NCI-H226 (cell line): ENCODE measurements at places on chromosomes 16 and 17.

DNA sequence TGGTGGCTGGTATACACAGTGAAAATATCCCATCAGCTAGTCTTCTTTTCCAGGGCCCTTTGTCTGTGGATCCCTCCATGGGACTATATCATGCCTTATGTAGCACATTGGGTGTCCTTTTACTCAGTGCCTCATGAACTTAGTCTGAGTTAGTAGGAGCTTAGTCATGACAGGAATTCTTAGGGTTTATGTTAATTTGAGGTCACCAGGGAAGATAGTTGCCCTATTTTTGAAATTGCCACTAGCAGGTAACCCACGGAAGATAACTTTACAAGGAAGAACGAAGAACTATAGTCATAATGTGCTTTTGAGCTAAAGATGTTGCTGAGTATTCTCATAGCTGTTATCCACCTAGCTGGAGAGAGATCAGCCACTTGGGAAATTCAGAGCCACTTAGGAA is 14.8 kb upstream of the PLK1 start:
- no peak for DNase-seq

- DNase-seq = no peak
These were observed 471.9 kb downstream of the PMP22 start for GRCh38 chr17:14793237-14793636.

GRCh38 chr17:27404676-27405075 is 51.6 kb upstream of the KSR1 start:
- DNase-seq = no peak

DNA sequence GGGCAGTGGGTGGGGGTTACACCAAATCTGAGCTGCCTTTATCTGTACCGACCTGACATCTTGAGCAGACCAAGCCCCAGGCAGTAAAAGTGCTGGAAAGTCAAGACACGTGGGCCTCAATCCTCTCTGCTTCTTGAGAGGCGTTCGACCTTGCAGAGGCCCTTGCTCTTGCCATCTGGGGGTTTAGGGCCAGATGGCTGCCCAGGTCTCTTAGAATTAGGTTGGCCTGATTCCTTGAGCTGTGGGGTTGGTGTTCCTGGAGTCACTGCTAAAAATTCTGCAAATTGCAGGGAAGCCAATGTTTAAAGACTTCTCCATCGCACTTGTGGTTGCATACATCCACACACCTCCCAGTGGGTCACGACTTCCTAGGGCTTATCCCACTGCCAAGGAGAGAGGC is 238.2 kb upstream of the ASIC2 start:
- DNase-seq = no peak

GRCh38 chr17:63714550-63715277 is 14.8 kb upstream of the LIMD2 start:
- DNase-seq = no peak

DNA sequence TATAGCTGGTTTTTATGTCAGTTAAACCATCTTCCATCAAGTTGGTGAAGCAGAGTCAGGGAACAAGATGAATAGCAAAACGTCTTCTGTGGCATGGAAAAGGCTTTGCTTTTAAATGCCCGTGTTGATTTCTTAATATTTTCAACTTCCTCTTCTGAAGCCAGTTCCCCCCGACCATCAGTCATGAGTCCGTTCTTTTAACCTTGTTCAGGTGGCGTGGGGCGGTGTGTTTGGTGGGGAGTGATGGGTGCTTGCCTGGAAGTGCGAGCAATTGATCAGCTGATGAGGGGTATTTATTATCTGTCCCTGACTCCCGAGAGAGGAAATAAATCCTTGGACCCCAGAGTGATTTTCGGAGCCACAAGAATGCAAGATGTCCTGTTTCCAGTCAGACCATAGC is 147.1 kb downstream of the WWOX start:
- DNase-seq = no peak

- no peak for DNase-seq
These were observed 143.0 kb downstream of the SALL1 start for GRCh38 chr16:51008037-51008436.

- peak; percentile 50 for DNase-seq
These were observed 28.0 kb upstream of the MAF start for GRCh38 chr16:79628501-79628975.

- no peak for DNase-seq
These were observed 15.5 kb downstream of the IKZF3 start for GRCh38 chr17:39848600-39848999.

DNA sequence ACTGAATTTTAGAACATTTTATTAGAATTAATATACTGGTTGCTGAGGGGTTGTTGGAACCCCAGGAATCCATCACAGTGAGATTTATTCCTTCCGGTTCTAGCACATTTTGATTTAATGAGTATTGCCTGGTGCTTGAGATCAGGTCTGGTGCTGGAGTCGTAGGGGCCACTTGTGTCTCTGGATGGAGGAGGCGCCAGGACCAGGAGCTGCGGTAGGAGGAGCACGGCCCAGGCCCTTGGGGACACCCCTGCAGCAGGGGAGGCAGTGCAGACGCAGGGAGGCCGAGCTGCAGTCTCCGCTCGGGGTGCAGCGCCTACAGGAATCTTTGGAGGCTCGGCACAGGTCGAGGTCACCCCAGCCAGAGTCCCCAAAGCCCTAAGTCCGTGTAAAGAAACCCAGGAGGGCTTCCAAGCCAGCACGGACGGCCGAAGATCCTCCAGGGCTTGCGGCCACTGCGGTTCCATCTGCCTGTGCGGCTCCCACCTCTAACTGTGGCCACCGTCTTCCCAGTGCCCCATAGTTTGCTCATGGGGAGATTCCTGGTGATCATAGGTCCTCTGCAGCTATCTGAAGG is 66.2 kb upstream of the CREBBP start:
- DNase-seq = no peak

DNA sequence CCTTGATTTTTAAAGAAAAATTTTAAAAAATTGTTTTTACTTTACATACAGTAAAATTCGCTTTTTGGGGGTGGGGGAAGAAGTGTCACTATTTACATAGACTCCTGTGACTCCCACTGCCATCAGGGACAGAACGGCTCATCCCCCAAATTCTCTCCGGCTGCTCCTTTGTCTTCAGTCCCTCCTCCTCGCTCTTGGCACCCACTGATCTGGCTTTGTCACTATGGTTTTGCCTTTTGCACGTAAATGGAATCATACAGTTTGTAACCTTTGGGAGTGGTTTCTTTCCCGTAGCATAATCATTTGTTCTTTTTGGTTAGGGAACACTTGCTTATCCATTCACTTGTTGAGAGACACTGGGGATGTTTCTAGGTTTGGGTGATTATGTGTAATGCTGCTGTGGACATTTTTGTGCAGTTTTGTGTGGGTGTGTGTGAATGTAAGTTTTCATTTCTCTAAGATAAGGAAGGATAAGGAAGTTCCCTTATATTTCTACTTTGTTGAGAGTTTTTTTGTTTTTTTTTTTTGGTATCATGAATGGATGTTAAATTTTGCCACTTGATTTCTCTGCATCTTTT is 27.4 kb downstream of the RAB11FIP4 start:
- no peak for DNase-seq

GRCh38 chr16:56810954-56811353 is 54.1 kb upstream of the SLC12A3 start:
- no peak for DNase-seq

DNA sequence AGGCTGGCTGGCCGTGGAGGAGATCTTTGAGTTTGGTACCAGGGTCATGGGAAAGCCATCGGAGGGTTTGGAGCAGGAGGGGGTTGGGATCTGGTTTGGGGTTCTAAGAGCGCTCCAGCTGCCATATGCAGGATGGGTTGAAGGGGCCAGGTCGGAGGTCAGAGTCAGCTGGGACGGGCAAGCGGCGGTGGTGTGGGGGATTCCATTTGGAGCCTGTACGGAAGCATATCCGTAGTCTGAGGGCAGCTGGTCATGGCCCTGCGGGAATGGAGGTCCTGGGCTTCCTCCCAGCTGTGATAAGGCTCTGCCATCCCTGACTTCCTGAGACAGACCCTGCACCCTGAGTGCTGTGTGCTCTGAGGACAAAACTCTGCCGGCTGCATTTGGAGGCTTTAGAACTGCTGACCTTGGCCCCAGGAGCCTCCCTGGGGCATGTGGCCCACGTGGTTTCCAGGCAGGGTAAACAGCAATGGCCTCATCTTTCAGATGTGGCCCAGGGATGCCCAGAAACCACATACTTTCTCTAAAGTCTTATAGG is 46.5 kb downstream of the ATP2C2 start:
- no peak for DNase-seq

- no peak for DNase-seq
These were observed 379.0 kb upstream of the SOX9 start for GRCh38 chr17:71741836-71742235.

DNA sequence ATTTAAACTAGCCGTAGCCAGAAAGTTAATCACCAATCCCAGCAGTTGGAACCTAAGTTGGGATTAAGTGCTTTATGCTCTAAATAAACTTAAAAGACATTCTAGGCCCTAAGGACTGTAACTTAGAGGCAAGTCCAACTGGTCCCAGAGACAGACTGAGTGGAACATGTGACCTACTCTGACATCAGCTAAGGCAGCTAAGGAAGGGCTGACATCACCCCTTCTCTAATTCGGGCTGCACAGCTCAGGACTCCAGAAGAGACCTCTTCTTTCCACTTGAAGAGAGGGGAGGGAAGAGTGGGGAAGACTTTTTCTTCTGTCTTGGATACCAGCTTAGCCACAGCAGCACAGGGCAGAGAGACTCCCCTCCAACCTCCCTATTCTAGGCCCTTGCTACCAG is 565.2 kb downstream of the CDH8 start:
- no peak for DNase-seq

GRCh38 chr16:64715624-64716023 is 406.2 kb downstream of the CDH11 start:
- DNase-seq = peak; percentile 40

DNA sequence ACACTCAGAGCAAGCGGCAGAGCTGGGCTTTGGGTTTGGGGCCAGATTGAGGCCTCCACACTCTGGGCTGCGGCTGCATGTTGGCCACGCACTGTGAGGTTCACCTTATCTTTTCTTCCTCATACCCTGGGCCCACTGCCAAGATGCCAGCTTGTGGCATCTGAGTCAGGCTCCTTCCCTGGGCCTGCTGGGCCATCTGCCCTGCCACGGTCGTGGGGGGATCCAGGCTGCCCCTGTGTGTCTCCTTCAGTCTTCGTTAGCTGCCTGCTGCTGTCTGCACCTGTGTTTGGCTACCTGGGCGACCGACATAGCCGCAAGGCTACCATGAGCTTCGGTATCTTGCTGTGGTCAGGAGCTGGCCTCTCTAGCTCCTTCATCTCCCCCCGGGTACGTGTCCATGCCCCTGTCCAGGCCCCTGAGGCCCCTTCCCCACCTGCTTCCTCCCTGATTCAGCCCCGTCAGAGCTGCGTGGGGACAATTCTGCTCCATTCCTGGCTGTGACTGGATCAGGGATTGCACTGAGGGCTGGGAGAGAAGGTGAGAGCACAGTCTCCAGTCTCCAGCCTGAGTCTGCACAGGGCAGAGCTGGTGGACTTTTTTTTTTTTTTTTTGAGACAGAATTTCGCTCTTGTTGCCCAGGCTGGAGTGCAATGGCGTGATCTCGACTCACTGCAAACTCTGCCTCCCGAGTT is 11.2 kb downstream of the SPNS3 start:
- DNase-seq = peak; percentile 70

DNA sequence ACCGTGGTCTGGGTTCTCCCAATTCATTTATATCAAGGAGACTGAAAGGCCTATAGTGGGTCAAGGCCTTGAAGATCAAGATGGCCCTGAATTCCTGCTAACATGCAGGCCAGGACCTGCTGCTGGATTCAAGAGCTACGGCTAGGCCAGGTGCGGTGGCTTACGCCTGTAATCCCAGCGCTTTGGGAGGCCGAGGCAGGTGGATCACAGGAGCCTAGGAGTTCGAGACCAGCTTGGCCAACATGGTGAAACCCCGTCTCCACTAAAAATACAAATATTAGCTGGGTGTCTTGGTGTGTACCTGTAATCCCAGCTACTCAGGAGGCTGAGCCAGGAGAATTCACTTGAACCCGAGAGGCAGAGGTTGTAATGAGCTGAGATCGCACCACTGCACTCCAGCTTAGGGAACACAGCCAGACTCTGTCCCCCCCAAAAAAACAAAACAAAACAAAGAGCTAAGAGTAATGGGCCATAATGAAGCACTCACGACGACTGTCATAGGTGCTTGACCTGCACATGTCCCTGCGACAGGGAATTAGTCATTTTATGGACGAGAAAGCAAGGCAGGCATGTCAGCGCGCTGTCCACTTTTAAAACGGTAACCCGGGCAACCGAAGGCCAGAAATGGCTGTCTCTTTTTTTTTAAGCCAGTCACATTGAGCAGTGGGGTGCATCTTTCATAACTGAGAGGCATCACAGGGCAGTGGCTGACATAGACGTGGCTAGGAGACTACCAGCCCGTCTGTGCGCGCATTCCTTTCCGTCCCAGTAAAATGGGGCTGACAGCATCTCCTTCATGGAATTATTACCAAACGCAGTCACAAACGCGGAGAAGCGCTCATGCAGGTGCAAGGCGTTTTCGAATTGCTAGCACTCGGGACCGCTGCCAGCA is 1.0 kb upstream of the FBRS start:
- DNase-seq = no peak

- DNase-seq = no peak
These were observed 9.8 kb downstream of the SLFN5 start for GRCh38 chr17:35252651-35253050.

DNA sequence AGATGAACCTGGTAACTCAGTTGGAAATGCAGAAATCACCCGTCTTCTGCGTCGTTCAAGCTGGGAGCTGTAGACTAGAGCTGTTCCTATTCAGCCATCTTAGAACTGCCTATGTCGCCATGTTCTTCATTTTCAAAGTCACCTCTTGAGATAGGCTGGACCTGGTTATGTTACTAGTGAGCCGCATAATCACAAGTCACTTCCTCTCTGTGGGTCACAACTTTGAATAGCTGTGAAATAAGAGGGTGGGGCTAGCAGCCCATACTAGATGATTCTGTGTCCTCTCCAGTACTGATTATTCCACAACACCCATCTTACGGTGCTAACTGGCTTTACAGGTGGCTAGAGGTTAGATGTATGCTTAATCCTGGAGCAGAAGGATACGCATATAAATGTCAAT is 74.2 kb downstream of the VPS53 start:
- DNase-seq = no peak

GRCh38 chr17:2995886-2996809 is 67.3 kb downstream of the OR1D5 start:
- no peak for DNase-seq

GRCh38 chr16:86403541-86404163 is 106.7 kb upstream of the FOXF1 start:
- peak; percentile 26 for DNase-seq

GRCh38 chr16:70696952-70697593 is 11.2 kb upstream of the MTSS2 start:
- no peak for DNase-seq

GRCh38 chr17:15954222-15954621 is 9.3 kb downstream of the ADORA2B start:
- DNase-seq = peak; percentile 95

- DNase-seq = no peak
These were observed 10.5 kb downstream of the XYLT2 start for GRCh38 chr17:50356418-50356817.

GRCh38 chr17:48550502-48551213 is 5.7 kb upstream of the HOXB2 start:
- no peak for DNase-seq
